ENCODE measurements at places on chromosomes 6 and 20.

- DNase-seq, result no peak
Observed at GRCh38 chr6:153131037-153131981, at the start of gene RGS17. Gene RGS17, minus strand, starts transcription at chr6:153131282. Its CDS starts 87,264 bp downstream, at chr6:153044018.

DNA sequence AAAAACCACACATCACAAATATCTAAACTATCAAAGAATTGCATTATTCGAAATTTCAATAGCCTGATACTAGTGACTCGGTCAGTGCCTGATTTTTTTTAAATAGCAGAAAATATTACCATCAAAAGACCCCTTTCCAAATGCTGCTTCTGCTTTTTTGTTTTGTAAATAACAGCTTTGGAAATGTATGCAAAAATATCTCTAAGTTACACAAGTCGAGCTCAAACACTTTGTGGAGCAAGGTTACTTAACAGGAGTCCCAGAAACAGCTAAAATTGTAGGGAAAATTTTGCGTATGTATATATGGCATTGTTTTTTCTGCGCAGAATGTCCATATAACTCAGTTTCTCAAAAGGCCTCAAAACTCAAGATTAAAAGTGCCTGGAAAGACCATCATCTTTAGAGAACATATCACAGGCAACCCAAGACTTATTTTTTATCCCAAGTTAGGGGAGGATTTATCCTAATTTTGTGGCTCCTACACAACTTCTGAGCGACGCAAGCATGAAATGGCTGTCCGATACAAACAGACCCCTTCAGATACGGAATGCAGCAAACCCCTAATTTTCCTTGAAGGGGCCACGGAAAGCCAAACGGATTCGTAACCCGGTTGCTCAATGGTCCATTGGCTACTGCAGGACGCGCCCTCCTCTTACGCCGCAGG is 1.3 kb downstream of the CEP85L start:
- no peak for DNase-seq

DNA sequence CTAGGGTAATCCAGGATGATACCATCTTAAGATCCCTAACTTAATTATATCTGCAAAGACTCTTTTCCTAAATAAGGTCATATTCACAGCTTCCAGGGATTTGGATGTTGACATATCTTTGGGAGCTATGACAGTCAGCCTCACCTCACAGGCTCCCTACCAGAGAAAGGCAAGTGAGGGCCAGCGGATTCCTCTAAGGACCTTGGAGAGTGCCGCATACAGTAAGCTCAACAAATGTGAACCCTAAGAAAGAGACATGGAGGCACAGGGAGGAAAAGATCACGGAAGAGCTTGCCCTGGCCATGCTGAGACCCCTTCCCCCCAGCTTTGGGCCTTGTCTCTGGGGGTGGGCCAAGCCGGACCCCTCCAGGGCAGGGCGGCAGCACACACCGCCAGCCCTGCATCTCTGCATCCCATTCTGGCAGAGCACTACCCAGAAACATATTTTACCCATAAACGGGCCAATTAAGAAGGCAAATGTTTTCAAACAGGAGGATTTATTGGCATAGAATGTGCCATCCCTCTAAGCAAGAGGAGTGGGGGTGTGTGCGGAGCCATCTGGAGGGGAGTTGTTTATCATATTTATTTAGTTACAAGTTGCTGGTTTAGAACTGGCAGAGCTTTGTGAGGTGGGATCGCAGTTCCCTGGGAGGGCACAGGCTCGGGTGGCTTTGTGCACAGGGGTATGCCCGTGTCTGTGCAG is 55.4 kb downstream of the CHMP4B start:
- DNase-seq, result no peak

GRCh38 chr20:49308875-49309274 is 31.0 kb upstream of the ZNFX1 start:
- no peak for DNase-seq

DNA sequence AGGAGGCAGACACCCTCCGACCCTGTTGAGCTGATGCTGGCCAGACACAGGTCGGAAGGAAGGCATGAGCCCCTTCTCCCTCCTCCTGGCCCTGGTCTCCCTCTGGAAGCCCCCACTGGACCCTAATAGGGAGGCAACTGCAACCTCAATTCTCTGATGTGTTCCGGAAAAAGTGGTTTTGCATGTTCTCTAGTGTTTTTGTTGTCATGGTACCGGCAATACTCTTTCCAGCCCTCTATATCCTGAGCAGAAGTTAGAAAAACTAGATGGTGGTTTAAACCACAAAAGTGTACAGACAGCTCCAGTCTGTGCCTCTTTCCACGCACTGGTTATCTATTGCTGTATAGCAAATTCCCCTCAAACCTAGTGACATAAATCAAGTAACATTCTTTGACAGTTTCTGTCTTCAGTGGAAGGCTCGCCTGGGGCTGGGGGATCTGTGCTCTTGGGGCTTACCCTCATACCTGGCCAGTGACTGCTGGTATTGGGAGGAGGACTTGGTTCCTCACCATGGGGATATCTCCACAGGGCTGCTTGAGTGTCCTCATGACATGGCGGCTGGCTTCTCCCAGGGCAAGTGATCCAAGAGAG is 37.0 kb downstream of the SYTL3 start:
- peak; percentile 33 for DNase-seq

GRCh38 chr6:142846459-142846831 is 98.5 kb downstream of the HIVEP2 start:
- DNase-seq, result no peak

DNA sequence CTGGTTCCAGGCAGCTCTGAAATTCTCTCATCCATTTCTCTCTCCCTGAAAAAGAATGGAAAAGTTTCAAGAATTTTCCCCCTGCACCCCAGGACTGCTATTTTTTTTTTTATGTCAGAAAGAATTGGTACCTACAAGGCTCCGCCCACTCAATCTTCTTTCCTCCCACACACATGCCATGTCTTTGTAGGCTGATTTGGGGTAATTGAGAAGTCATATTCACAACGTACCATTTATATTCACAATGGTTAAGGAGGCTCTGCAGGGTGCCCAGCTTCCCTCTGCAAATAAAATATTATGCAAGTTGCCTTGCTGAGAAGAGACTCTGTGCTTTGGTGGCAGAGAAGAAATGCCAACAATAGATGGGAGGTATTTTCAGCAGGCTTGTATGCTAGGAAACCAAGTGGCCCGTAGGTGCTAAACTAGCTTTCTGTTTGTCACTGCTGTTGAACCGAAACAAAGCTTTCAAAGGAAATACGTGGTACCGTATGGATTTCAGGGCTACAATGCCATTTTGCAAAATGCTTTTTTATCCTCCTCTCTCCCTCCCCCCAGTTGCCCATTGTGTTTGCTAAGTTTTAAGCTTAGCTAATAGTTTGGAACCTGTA is 150.0 kb downstream of the PHACTR1 start:
- no peak for DNase-seq

DNA sequence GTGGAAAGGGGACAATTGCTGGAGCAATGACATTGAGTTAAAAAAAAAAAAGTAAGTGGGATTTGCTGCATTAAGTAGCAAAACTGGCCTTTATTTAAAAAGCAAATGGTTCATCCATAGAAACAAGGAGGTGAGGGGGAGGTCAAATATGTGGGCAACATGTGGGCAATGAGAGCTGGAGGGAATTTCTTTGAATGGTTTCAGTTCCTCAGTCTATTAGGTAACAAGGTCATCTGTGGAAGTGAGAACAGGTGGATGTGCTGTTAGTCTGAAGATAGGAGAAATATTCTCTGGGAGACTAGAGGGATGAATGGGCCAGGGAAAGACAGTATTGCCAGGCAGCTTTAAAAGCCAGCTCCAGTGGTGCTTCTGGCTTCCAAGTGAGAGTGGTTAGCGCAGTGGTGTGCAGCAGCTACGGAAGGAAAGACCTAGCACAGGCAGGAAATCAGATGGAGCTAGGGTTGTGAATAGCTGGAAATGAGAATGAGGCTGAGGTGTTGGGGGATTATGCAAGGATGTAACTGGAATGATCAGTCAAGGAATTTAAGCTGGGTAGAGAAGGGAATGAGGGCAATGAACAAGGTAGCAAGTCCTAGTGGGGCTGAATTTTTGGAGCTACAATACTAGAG is 727.6 kb downstream of the PTPRT start:
- no peak for DNase-seq

DNA sequence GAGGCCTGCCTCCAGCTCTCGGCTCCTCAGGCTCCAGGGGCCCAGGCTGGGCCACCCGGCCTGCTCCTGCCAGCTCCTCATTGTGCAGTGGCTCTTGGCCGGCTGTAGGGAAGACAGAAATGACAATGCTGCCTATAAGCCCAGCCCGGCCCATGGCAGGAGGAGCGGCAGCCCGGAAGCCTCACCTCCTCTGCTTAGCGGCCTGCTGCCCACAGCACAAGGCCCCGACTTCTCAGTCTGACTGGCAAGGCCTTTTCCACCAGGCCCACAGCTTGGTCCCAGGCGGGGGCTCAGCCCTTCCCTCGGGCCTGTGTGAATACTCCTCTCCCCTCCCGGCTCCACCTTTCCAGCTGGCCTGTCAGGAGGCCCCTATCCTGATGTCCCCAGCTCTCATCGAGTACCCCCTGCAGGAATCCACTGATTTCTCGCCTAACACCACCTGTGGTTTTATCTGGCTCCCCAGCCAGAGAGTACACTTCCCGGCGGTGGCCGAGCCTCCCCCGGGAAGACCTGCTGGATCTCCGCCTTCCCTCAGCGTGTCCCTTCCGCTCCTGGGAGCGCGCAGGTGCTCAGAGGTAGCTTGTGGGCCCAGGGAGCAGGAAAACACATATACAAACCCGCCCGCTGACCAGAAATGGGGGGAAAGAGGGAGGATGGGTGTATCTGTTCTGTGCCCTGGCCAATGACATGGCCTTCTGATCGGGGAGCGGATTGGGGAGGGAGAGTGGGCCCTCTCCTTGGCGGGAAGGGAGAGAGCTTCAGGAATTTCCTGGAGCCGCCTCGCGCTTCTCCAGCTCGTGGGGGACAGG is 963 bp downstream of the DDRGK1 start:
- DNase-seq, result peak; percentile 23

DNA sequence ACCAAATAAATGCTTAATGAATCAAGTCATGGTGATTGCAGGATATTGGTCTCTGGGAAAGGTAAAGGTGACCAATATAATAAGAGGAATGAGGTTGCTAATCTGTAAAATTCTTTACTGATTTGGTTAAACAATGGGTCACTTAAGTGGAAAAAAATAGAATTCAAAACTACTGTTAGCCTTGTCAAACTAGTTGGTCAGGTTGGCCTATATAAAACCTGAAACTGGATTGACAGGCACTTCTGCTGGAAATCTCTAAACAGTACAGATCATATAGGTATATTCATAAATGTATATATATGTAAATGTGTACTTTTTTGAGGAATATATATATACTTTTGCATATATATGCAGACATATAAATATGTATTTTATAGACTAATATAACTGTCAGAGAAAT is 19.7 kb downstream of the PLCB4 start:
- DNase-seq, result no peak

DNA sequence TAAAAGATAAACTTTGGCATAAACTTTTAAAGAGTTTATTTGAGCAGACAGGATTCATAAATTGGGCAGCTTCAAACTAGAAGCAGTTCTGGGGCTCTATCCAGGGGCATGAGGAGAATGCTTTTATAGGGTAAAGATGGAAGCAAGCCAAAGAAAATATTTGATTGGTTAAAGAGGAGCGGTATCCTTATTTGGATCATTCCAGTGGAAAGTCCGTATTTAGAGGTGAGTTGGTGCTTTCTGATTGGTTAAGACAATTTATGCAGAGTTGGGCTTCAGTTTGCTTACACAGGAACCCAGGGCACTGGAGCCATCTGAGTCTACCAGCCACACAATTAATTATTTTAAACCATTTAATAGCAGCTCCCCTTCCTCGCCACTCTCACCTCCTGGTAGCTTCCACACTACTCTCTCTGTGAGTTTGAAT is 37.9 kb upstream of the RNF217 start:
- DNase-seq, result no peak

DNA sequence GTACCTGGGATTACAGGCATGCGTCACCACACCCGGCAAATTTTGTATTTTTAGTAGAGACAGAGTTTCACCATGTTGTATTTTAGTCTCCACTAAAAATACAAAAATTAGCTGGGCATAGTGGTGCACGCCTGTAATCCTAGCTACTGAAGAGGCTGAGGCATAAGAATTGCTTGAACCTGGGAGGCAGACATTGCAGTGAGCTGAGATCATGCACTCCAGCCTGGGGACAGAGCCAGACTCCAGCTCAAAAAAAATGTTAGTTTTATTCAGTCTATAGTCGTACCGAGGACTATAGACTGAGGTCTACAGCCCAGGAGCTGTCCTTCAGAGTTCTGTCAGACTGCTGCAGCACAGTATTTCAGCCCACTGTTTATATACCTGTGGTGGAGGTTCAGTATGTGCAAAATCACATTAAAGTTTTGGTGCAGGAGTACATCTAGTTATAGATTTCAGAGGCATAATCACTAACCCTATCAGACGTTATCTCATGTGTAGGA is 3.6 kb upstream of the CASP8AP2 start:
- no peak for DNase-seq

- DNase-seq, result no peak
Observed at GRCh38 chr20:2237059-2237458, 58.7 kb upstream of the TGM3 start.

DNA sequence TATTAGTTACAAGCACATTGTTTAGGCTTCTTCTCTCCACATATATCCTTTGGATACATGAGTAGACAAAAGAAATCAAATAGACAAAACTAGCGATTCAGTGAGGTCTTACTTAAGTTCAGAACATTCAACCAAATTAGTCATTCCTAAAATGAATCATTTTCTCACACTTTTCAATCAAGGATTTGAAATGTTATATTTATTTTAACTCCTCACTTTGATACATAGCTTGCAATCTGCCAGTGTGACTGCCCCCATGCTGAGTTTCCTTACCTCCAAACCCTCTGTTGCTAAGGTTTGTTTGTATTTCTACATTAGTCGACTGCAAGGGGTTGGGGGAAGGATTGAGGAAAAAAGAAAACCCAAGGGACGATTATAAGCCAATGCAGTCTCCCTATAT is 3.5 kb upstream of the MOXD1 start:
- no peak for DNase-seq

DNA sequence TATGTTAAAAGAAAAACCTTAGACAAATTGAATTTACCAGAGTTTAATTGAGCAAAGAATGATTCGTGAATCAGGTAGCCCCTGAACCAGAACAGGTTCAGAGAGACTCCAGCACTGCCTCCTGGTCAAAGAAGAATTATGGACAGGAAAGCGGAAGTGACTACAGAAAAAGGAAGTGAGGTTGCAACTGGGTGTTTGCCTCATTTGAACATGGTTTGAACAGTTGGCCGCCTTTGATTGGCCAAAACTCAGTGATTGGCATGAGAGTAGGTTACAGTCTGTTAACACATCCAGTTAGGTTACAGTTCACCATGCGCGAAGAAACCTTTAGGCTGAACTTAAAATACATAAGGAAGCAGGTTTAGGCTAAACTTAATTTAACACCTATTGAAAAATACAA is 248.8 kb downstream of the TFAP2A start:
- DNase-seq, result no peak

GRCh38 chr20:39538317-39538716 is 576.2 kb downstream of the DHX35 start:
- no peak for DNase-seq

- no peak for DNase-seq
Observed at GRCh38 chr6:74971633-74972032, 234.2 kb downstream of the COL12A1 start.

DNA sequence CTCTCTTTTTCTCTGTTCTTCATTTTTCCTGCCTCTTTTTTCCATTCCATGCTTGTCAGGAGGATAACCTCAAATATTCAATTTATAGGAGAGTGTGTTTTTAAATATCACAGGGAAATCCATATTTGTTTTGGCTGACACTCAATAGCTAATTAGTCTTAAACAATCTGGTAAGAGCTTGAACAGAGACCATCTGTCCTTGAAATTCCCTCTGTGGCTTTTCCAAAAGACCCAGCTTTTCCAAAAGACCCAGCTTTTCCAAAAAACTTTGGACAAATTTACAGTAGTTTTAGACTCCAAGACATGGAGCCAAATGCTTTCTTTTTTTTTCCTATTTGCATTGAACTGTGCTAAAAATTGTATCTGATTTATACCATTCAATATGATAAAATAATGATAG is 127.4 kb upstream of the FAM83B start:
- DNase-seq, result no peak
